Breast epithelium (tissue), 4 donors: ENCODE measurements at places on chromosomes 6 and 20.
A peak's percentile ranks its signal among the peaks of the same experiment; 100 is the strongest.

DNA sequence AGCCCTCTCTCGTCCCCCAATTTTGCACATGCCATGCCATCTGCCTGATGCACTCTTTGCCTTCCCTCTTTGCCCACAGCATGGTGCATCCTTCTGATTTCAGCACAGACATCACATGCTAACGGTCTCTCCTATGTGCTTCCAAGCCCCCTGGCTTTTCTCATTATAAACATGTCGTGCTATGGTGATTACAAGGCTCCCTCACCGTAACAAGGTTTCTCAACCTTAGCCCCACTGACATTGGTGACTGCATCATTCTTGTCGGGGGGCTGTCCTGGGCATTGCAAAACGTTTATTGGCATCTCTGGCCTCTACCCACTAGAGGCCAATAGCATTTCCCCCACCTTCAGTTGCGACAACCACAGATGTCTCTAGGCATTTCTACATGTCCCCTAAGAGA is 187.2 kb downstream of the TFAP2C start:
- H3K4me1 ChIP-seq: no peaks in the 10 kb centered on the region
- no peaks in the 10 kb centered on the region for H3K36me3 ChIP-seq
- H3K27ac ChIP-seq: no peak overlapping the region
- H3K4me3 ChIP-seq: no peak overlapping the region

- H3K27ac ChIP-seq: no peak overlapping the region
- no peak overlapping the region for H3K4me3 ChIP-seq
- no peaks in the 10 kb centered on the region for H3K27me3 ChIP-seq
- no peak for DNase-seq
- peaks cover 8% of the 10 kb centered on the region for H3K36me3 ChIP-seq
- no peaks in the 10 kb centered on the region for H3K4me1 ChIP-seq
These were observed 99.2 kb downstream of the IRAK1BP1 start for GRCh38 chr6:78966542-78966941.

- H3K4me1 ChIP-seq: no peaks in the 10 kb centered on the region
- H3K4me3 ChIP-seq: no peak overlapping the region
- no peak overlapping the region for H3K27ac ChIP-seq
- no peaks in the 10 kb centered on the region for H3K27me3 ChIP-seq
These were observed 63.9 kb upstream of the RCAN2 start for GRCh38 chr6:46555129-46555528.

DNA sequence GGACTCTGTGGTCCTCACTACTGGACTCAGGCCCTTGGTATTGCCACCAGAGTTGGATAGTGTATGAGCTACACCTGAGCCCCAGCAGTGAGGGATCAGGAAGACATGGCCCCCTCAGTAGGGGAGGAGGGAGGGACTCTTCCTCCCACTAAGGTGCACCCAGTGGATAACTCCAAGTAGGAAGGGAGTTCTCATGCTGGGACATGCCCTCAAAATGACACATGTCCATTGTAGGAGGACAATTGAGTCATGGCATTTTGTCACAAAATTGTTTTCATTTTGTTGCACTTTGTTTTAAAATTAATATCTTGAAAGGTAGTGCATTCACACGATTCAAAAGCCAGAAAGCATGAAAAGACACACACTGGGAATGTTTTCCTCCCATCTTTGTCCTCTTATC is 127.2 kb downstream of the FOXO3 start:
- DNase-seq: no peak
- no peak overlapping the region for H3K4me3 ChIP-seq
- no peaks in the 10 kb centered on the region for H3K36me3 ChIP-seq
- no peak overlapping the region for H3K27ac ChIP-seq
- peaks cover 4% of the 10 kb centered on the region for H3K4me1 ChIP-seq

DNA sequence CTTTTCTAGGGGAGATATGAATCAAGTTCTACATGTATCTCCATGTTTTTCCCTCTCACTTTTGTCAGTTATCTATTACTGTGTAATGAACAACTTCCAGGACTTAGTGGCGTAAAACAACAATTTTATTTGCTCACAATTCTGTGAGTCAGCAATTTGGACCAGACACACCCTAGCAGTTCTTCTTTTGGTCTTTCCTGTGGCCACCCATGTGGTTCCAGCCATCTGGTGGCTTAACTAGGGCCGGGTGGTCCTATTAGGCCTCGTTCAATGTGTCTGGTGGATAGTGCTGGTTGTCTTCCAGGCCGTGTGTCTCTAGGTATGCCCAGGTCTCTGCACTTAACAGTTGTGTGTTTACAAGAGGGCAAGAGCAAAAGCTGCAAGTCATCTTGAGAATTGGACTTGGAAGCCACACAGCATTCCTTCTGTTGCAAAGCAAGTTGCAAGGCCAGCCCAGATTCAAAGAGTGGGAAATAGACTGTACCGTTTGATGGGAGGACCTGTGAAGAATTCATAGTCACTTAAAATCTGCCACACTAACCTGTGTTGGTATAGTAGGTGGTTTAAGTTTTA is 20.8 kb upstream of the SLC35D3 start:
- no peak for DNase-seq

DNA sequence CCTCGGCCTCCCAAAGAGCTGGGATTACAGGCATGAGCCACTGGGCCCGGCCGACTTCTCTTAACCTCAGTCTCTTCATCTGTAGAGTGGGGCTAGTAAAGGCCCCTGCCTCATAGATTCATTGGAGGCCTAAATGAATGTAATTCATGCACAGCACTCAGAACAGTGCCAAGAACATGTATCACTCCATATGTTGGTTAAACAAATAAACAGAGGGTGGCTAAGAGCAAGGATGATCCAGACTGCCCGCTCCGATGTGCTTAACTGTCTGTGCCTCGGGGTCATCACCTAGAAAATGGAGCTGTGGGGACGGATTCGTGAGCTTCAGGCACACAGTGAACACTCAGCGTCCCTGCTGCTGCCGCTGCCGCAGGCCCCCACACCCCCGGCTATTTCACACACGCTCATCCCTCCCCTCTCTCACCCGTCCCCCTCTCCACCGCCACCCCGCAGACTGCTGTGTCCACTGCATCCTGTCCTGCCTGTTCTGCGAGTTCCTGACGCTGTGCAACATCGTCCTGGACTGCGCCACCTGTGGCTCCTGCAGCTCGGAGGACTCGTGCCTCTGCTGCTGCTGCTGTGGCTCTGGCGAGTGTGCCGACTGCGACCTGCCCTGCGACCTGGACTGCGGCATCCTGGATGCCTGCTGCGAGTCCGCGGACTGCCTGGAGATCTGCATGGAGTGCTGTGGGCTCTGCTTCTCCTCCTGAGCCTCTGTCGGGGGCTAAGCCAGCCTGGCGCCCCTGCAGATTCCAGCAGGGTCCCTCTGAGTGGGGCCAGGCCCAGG is 14.8 kb downstream of the MDFI start:
- no peaks in the 10 kb centered on the region for H3K4me1 ChIP-seq
- no peaks in the 10 kb centered on the region for H3K27me3 ChIP-seq
- H3K36me3 ChIP-seq: no peaks in the 10 kb centered on the region
- H3K4me3 ChIP-seq: no peak overlapping the region

DNA sequence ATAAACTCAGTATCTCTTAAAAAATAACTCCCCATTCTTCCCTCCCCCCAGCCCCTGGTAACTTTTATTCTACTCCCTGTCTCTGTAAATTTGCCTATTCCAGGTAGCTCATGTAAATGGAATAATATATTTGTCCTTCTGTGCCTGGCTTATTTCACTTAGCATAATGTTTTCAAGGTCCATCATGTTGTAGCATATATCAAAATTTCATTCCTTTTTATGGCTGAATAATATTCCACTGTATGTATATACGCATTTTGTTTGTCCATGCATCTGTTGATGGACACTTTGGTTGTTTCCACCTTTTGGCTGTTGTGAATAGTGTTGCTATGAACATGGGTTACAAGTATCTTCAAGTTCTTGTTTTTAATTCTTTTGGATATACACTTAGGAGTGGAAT is 13.0 kb downstream of the PERP start:
- DNase-seq: no peak
- no peak overlapping the region for H3K4me3 ChIP-seq
- H3K27me3 ChIP-seq: no peaks in the 10 kb centered on the region
- H3K27ac ChIP-seq: no peak overlapping the region
- H3K36me3 ChIP-seq: no peaks in the 10 kb centered on the region
- H3K4me1 ChIP-seq: no peaks in the 10 kb centered on the region

GRCh38 chr20:62949962-62950361 is 2.5 kb upstream of the SLC17A9 start:
- H3K4me1 ChIP-seq: no peaks in the 10 kb centered on the region
- no peaks in the 10 kb centered on the region for H3K27me3 ChIP-seq
- H3K4me3 ChIP-seq: no peak overlapping the region
- no peaks in the 10 kb centered on the region for H3K36me3 ChIP-seq
- no peak overlapping the region for H3K27ac ChIP-seq

- H3K27me3 ChIP-seq: no peaks in the 10 kb centered on the region
- DNase-seq: no peak
- H3K36me3 ChIP-seq: no peaks in the 10 kb centered on the region
- no peaks in the 10 kb centered on the region for H3K4me1 ChIP-seq
These were observed 311.3 kb downstream of the CDKAL1 start for GRCh38 chr6:20845592-20845991.

DNA sequence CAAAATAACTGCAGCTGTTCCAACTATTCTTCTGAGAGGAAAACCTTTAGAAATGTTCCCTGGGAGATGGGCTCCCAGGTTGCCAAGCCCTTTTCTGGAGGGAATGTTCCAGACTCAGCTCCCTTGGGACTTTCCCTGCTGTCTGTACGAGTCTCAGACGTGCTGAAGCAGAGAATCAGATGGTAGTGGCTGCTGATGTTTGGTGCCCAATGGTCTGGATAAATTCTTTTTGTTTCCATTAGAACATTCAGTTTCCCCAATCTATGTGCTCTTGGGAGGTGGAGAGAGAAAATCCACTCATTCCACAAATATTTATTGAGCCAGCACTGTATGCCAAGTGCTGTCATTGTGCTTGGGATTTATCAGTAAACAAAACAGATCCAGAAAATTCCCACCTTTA is 40.0 kb downstream of the SNHG17 start:
- no peak overlapping the region for H3K4me3 ChIP-seq
- DNase-seq: no peak
- H3K27me3 ChIP-seq: no peaks in the 10 kb centered on the region
- no peaks in the 10 kb centered on the region for H3K36me3 ChIP-seq
- no peak overlapping the region for H3K27ac ChIP-seq
- H3K4me1 ChIP-seq: no peaks in the 10 kb centered on the region

DNA sequence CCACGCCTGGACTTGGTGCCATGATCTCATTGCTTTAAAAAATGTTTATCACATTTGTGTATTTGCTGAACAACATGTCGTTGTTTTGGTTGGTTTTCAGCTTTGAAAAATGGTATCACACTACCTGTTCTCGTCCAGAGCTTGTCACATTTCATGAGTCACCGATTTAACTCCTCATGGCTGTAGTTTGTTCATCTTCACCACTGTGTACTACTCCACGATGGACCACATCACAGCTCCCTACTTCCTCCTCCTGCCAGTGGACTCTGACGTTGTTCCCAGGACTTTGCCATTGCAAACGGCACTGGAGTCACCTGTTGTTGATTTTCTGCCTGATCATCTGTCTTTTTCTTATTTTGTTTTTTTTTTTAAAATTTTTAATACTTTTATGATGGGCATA is 157.7 kb downstream of the ERMARD start:
- H3K27ac ChIP-seq: no peak overlapping the region
- no peaks in the 10 kb centered on the region for H3K36me3 ChIP-seq
- H3K4me3 ChIP-seq: no peak overlapping the region
- no peak for DNase-seq
- no peaks in the 10 kb centered on the region for H3K27me3 ChIP-seq

DNA sequence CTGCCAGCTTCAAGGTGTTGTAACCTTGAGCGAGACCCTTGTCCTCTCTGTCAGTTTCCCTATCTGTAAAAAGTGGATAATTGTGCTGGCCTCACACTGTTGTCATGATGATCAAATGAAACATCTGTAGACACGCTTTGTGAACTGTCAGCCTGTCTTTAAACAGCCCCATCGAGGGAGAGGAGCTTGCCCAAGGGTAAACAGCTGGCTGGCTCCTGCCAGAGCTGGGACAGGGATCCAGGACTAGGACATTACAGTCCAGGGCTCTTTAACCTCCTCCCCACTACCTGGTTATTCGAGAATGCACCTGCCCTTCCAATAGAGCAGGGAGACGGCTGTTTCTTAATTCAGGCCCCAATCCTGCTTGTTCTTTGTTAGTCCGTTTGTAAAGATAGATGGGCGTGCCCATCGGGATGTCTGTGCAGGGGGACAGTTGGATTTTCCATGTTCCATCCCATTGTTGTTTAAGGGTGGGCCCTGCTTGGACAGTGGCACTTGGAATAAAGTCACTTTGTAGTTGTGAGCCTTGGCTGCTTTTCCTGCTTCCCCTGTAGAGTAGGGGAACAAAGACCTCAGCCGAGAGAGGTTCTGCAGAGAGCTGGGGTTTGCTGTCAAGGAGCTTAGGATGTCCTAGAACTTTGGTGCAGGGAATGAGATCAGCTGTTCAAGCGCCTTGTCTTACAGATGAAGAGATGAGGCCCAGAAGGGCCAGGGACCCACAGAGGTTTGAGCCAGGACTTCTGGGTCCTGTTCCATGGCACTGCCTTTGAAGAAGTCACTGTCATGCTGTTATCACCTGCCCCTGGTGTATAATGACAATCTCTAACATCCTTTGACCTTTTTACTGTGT is 77.9 kb upstream of the MYL9 start:
- H3K4me3 ChIP-seq: peak overlapping the region; percentile 73
- H3K4me1 ChIP-seq: peaks cover 35% of the 10 kb centered on the region
- no peak for DNase-seq
- no peaks in the 10 kb centered on the region for H3K27me3 ChIP-seq
- H3K27ac ChIP-seq: peak overlapping the region; percentile 92

GRCh38 chr6:10154251-10154650 is 260.6 kb downstream of the TFAP2A start:
- no peak overlapping the region for H3K4me3 ChIP-seq
- no peaks in the 10 kb centered on the region for H3K36me3 ChIP-seq
- H3K4me1 ChIP-seq: no peaks in the 10 kb centered on the region
- no peaks in the 10 kb centered on the region for H3K27me3 ChIP-seq

DNA sequence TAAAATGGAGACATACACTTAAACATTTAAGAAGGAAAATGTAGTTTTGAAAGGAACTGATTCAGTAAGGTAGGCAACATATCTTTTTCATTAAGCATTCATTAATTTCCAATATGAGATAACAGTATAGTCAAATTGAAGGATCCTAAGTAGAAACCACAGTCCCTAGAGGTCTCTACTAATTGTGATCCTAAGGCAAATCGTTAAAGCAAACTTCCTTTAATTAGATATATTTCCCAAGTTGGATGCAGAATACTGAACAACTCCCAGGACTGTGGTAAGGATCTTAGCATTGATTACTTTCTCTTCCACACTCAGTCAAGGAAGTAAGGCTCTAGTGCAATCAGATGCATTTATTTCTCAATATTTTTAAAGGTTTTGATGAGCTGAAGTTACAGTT is 604.1 kb upstream of the GJE1 start:
- H3K4me1 ChIP-seq: no peaks in the 10 kb centered on the region
- DNase-seq: no peak
- no peaks in the 10 kb centered on the region for H3K36me3 ChIP-seq
- H3K4me3 ChIP-seq: no peak overlapping the region
- no peak overlapping the region for H3K27ac ChIP-seq
- no peaks in the 10 kb centered on the region for H3K27me3 ChIP-seq

- H3K4me3 ChIP-seq: peak within 1 kb of the TSS; percentile 80
- no peaks in the 10 kb centered on the region for H3K4me1 ChIP-seq
- H3K27ac ChIP-seq: peak within 1 kb of the TSS; percentile 98
- DNase-seq: peak; percentile 79
- no peaks in the 10 kb centered on the region for H3K36me3 ChIP-seq
These were observed at the start of gene MARCKS for GRCh38 chr6:113856625-113857555. TSS of gene MARCKS (plus strand) at chr6:113857345. CDS start at chr6:113857746, 401 bp downstream.
